MV-4-11 (cell line): ENCODE measurements at places on chromosomes 3 and 15.
A peak's percentile ranks its signal among the peaks of the same experiment; 100 is the strongest.

DNA sequence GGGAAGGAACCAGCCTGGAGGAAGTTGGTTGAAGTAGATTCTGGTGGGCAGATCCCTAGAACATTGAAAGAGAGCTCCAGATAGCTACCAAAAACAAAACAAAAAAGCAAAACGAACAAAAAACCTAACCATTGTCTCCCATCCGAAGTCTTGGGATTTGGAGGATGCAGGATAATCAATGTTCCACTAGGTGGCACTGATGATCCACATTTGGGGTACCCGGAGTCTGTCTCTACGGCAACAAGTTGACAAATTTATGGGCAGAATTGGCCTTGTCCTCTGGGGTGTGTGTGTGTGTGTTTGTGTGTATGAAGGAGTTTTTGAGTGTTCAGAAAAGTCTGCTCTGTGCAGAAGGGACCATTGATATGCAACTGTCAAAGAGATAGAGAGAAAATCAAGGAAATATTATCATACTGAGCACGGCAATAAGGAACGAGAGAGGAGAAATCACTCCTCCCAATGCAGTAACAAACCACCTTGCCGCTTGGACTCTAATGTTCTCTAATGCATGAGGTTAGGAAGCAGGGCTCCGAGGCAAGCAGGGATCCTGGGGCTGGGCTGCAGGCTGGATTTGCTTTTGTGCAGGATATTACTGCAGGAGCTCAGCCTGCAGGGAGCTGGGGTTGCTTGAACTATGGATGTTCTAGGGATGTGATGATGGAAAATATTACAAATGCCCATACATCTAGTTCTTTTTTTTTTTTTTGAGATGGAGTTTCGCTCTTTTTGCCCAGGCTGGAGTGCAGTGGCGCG, 59.8 kb upstream of the KLHL25 start:
- peak; percentile 52 for DNase-seq

GRCh38 chr15:77418966-77419835, 703 bp downstream of the PEAK1 start:
- DNase-seq, result no peak

- peak; percentile 74 for DNase-seq
Observed at GRCh38 chr15:82871358-82871757, 61.9 kb downstream of the WHAMM start.

DNA sequence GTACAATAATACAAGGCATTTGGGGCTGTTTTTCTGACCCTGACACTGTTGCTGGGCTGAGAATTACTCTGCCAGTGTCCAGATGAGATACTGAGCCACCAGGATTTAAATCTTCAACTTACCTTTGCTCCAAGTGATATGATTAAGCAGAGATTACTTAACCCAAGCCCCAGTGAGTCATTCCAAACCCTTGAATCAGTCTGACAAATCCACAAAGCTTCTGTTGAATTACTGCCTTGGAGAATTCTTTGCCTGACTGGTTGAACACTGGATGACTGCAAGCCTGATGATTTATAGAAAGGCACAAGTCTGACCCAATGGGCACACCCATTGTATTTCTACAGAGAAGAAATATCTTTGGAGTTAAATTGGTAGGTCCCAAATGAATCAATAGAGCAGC, 88.2 kb upstream of the TSC22D2 start:
- no peak for DNase-seq

GRCh38 chr3:131636266-131636775, 133.6 kb upstream of the MRPL3 start:
- no peak for DNase-seq

DNA sequence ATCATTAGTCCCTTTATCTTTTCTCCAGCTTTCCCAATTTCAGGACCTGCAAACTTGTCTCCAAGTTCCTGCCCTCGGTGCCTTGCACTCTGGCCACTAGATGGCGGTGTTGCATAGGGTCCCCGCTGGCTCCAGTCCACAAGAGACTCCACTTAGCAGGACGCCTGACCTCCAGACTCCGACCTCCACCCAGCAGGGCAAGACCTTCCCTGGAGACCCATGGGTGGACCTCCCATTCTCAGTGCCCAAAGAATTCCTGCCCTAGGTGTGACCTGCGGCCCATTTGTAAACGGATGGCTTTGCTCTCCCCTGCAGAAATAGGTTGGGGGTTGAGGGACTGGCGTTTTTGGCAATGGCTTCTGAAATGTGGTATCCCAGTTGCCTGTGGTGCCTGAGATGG, 82.6 kb downstream of the LSM3 start:
- DNase-seq, result peak; percentile 60

DNA sequence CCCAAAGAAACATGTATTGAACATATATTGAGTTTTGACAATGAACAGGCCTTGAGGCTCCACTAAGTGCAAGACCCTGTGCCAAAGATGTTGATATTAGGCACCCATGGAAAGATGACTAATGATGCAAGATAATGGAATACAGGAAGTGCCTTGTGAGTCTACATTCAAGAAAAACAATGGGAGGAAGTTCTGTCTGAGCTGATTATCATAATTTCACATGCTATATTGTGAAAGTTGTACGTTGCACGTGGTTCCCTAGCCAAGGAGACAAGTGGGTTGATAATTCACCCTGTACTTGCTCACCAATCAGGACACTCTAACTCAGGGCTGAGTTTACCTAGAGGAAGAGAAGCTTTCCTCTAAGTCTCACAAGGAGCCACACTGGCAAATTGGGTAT, 186.9 kb upstream of the STAC start:
- DNase-seq, result no peak

DNA sequence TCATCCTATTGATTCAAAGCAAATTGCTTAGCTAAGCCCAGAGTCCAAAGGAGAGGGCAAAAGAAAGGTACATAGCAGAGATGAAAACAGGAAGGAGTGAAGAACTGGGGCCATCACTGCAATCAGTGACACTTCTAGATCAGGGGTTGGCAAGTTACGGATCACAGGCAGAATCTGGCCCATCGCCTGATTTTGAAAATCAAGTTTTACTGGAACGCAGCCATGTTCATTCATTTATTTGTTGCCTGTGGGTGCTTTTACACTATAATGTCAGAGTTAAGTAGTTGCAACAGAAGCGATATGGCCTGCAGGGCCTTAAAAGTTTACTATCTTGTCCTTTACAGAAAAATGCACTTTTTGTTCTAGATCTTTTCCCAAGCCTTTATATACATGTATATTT, 271.7 kb upstream of the TOPAZ1 start:
- DNase-seq, result no peak

DNA sequence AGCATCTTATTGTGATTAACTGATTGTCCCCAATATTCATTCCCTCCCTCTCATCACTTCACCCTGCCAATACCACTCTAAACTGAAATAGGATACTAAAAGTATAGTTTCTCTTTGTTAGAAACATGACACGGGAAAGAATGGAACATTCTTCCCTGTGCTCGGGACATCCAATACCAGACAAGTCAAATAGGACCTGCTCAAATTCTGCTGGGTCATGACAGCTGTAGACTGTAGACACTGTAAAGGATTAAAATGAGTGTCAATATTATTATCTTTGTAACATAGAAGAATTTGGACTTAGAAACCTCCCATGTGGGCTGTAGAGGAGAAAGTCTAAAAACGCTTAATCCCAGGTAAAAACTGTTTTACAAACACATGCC, 315.0 kb upstream of the NR2E3 start:
- no peak for DNase-seq

DNA sequence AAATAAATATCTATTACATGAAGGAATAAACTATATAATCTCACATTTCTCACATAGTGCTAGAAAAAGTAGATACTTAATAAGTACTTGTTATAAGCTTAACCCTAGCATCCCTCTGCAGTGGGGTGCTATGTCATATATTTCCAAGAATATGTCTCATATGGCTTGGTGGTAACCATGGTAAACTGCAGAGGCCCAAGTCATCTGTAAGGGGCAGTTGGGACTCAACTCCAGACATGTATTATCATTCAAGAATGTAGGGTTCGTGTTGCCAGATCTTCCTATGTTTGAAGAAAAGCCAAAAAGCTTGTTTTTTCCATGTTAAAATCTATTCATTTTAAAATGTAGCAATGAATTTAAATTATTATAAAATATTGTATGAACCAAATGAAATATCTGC, 46.2 kb downstream of the ZNF385D start:
- no peak for DNase-seq

GRCh38 chr3:53545310-53545995, 51.0 kb downstream of the CACNA1D start:
- peak; percentile 33 for DNase-seq

- no peak for DNase-seq
Observed at GRCh38 chr3:54653456-54654195, 274.2 kb downstream of the LRTM1 start.

DNA sequence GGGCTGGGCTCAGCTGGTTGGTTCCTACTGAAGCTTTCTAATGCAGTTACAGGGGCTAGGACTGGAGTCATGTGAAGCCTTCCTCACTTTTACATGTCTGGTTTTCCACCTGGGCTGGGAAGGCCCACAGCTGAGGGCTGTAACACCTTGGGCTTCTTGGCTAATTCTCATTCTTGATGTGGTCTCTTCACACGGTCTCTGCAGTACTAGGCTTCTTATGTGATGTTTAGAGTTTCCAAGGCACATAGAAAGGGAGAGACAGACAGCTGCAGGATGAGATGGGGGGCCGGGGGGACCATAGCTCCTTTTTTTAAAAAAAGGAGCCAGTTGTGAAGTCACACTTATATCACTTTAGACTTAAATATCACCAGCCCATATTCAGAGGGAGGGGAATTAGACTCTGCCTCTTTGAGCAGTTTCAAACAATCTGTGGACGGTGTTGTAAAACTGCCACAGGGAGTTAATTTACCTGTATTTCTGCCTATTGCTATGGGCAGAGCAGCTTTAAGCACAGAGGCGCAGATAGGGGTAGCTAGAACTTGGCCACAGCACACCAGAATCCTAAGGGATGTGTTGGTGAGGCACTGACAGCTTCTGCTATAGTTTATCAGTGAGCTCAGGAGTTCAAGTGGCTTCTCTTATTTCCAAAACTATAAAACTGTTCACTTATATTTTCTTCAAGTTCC, 46.7 kb downstream of the NKIRAS1 start:
- no peak for DNase-seq

DNA sequence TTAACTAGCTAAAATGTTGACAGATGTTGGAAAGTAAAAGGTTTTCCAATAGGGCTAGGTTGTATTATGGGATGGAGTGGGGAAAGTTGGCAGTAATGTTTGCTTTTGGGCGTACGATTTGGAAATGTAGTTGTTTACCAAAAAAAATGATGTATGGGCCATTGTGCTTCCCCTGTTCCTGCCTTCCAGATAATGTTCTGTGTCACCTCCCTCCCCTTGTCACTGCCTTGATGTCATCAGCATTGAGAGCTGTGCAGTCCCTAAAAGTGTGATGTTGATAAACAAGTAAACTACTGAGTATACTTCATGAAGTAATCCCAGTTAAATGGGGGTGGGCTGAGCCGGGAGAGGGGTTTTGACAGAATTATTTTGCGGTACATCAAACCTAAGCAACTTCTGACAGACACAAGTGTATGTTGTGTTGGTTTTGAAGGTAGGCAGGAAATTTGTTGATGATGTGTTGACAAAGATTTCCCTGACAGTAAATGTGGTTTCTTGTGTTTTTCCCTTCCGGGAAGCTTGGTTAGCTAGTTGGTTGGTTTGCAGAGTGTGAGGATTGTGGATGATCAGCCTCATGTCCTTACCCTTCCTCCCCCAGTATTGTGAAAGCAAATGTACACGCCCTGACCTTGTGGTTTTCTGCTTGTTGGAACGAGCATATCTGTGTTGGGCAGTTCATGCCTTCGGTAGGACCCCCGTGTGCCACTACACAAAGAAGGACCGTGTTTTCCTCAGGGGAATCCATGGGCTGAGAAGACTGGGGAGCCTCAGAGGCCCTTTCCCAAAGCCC, 87.3 kb downstream of the PGPEP1L start:
- DNase-seq, result no peak

DNA sequence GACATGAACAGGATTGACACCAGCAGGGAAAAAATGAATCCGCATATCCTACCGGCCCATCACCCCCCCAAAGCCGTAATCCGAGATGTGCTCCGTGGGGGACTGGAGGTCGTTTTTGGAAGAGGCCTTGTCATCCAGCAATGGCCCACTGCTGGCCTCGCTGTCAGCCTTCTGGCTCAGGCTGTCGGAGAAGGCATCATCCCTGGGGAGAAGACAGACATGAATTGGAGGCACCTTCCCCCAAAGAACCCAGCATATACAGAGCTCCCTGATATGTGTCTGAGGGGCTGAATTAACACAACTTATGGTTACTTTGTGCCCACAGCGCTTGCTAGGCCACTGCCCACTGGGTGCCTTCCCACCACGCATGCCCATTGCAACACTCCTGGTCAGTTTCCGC, 29.6 kb upstream of the RAD18 start:
- no peak for DNase-seq

- DNase-seq, result no peak
Observed at GRCh38 chr15:48855501-48856440, 22.2 kb upstream of the EID1 start.

DNA sequence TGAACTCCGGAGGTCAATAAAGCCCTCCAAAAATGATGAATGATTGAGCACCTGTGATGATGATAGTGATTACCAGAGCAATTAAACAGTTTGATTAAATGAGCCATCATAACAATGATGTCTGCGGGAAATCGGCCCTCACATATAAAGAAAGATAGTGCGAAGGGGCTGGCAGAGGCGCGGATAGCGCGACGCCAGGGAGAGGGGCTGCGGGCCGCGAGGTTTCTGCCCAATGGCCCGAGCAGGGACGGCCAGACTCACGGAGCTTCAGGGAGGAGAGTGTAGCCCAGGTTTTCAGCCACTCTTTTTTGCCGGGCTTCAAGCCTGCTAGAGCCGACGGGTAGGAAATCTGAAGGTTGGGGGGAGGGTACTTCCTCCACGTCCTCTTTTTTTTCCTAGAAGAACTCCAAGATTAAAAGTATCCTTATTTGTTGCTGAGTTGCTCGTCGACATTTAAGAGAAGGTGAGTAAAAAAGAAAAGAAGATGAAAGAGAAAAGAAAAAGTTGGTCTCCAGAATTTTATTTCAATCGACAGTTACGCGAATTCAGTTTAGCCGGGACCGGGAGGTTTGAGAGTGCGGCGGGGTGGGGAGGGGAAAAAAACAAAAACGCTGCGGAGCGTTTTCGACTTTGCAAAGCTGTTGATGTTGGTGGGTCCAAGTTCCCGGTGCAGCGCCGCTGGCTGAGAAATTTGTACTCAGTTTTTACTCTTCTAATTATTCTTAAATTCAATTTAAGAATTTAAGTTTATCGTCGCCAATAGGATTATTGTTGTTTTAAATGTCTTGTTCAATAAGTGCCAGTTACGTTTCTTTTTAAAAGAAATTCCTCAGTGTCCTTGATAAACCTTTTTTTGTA, 2.2 kb upstream of the MEIS2 start:
- DNase-seq, result no peak

DNA sequence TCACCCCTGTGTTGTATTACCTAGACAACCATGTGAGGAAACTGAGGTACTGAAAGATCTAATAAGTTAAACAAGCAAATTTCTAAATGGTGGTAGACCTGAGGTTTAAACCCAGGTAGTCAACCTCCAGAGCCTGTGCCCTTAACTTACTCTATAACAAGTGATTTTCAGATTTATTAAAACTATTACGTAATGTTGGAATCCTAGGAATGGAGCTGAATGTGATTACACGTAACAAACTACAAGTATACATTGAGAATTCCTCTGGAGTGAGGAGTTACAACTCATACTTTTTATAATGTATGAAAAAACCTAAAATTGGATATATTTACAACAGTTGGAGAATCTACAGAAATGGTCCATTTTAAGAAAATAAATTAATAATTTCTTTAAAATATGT, 18.0 kb downstream of the FAM98B start:
- DNase-seq, result no peak
